Endothelial cell of umbilical vein (primary cell): ENCODE measurements at places on chromosomes 2 and 18. TPM values are rescaled to one million over a fixed set of nuclear protein-coding genes. Genes with fewer than 3 reads are reported as not detected.
A peak's percentile ranks its signal among the peaks of the same experiment; 100 is the strongest.

GRCh38 chr2:61423714-61424113 is 47.2 kb downstream of the USP34 start:
- DNase-seq = peak; percentile 68

DNA sequence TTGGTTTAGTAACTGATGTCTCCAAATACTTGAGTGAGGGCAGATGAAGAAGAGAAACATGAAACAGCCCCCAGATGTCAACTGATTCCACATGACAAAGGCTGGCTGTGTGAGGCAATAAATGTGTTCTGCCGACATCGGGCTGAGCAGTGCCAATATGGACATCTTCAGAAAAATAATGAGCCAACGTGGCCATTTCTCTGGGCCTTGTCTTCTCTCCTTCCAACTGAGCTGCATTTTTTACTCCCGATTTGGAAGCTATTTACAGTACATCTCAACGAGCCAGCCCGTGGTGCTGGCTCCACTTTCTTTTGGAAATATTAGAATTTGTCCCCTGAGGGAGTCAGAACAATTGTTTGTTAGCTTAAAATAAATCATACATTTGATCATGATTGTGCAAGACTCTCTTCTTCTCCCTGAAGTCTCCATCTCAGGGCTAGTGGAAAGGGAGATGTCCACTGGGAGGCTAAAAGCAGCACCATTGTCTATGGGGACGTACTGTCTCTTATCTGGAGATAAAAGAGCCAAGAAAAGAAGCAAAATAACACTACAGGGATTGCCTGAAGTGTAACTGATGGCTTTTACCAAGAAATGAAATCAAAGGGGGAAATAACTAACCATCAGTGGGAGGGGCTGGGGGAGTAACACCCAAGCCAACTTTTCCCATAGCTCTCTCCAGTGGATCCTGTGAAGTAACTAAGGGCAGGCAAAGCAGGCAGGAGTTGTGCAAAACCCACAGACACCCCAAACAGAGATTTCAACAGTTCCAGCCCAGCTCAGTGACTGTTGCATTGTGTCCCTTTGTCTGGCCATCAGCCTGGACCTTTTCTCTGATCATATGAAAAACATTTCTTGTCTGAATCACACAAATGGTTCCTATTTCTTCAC is 114.8 kb downstream of the RDH14 start:
- no peak for DNase-seq

DNA sequence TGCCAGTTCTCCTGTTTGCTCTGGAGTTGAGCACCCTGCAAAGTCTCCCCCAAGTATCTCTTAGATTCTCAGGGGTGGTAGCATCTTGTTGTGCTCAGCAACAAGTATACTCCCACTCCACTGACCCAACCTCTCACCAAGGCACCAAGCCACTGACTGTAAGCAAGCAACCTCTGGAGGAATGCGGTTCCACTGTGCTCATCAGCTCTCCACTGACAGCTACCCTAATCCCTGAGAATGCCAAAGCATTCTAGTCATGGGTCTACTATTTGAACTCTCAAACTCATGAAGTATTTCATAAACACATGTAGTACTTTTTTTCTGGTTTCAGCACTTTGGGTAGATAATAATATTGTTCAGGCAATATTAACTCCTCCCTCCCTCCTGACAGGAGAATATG is 170.0 kb downstream of the EPHA4 start:
- DNase-seq = no peak

CLIP4 gene
- total RNA-seq = 21.7 and 24.0 TPM in 2 replicates

GRCh38 chr2:148742373-148742772 is 97.8 kb downstream of the EPC2 start:
- DNase-seq = no peak

GRCh38 chr2:88658326-88658725 is 31.1 kb upstream of the EIF2AK3 start:
- DNase-seq = peak; percentile 37

GRCh38 chr2:207008105-207008990 is 69.0 kb downstream of the CPO start:
- DNase-seq = peak; percentile 35

GALNT5 gene
- total RNA-seq = not detected in 2 replicates

DNA sequence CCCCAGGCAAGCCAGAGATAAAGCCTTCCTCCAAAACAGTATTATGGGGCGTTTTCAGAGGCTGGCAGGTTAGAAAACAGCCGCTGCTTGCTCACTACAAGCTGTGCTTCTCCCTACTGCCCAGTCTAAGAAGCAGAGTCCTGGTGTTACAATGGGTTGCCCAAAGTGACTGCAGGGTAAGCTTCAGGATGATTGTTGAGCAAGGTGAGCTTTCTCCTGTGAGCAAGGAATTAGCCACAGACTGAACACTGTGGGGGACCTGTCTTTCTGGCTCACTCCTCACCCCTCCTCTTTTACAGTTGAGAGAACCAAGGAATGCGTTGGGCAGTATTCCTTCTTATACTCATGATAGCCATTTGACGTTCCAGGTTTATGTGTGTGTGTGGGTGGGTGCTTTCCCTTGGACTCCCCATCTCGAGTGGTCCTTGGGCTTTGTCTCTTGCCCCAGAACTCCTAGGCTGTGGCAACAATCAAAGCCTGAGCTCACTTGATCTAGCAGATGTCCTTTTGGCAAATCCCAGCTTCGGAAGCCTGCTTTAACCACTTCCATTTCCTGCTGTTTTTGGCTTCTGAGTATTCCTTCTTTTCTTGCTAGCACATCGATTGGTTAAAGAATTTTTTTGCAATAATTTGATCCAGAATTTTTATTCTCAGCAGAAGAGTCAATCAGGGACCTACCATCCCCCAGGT is 47.5 kb downstream of the KDM3A start:
- DNase-seq = no peak

UGT1A3 gene
- not detected in 2 replicates for total RNA-seq

DNA sequence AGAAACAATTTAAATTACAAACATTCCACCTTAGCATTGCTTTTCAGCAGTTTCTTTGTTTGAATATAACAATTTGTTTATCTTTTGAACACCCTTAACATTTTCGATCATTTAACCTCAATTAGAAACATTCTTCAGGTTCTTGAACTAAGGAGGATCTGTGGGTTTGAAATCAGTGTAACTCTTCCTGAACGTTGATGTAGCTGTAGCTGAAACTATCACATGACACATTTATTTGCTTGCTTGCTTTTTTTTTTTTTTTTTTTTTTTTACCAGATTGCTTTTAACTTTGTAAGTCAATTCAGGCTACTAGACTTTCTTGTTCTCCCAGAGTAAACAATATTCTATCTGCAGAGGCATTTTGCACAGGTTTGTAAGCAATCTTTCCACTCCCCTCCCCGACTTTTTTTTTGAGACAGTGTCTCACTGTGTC is 47.6 kb downstream of the GPD2 start:
- no peak for DNase-seq

SPATA3 gene
- not detected in 2 replicates for total RNA-seq

TNFAIP6 gene
- not detected in 2 replicates for total RNA-seq

DNA sequence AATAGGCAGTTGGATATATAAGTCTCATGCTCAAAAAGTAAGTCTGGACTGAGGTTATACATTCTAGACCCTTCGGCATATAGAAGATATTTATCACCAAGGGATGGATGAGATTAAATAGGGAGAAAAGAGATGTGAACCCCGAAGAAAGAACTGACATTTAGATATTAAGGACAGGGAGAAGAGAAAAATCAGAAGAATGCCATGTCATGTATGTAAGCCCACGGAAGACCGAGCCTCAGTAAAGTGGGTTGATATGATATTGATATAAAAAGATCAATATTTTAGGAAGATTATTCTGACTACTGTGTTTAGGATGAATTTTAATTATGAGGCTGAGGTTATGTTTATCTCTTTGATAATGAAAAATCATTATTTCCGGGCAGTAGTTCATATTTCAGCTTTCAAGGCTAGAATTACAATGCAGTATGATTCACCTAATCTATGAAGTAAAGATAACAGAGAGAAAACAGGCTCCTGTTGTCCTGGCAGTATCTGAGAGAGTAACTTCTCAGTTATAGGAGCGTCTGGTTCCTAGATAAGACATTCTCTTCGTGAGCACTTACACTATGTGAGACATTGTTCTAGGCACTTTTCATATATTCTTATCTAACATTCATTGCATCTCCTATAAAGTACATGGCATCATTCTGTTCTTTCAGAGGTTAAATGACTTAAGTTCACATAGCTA is 83.0 kb downstream of the UBR3 start:
- DNase-seq = no peak

- DNase-seq = no peak
Observed at GRCh38 chr2:203631068-203631757, 75.2 kb upstream of the CD28 start.

GRCh38 chr2:88896971-88897370 is 205.5 kb downstream of the RPIA start:
- no peak for DNase-seq

- DNase-seq = peak; percentile 31
Observed at GRCh38 chr2:17538844-17539554, 1.5 kb upstream of the VSNL1 start.

GRCh38 chr2:186384226-186384625 is 101.8 kb upstream of the ZC3H15 start:
- DNase-seq = no peak
